ENCODE measurements at places on chromosomes 1 and 21.

DNA sequence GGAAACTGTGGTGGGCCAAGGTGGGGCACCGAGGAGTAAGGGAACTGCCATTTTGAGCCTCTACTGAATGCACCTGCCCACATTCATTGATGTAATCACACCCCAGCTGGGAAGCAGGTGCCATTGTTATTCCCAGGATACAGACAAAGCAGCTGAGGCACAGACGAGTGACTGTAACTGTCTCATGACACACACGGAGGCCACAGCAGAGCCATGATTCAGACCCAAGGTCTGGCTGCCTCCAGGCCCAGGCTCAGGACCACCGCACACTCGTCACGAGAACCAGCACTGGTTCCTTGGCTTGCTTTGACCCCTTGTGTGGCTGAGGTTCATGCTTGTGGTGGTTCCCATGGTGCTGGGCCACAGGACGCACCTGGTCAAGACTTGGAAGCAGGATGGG, 45.6 kb upstream of the CLIC4 start:
- no peak for DNase-seq

DNA sequence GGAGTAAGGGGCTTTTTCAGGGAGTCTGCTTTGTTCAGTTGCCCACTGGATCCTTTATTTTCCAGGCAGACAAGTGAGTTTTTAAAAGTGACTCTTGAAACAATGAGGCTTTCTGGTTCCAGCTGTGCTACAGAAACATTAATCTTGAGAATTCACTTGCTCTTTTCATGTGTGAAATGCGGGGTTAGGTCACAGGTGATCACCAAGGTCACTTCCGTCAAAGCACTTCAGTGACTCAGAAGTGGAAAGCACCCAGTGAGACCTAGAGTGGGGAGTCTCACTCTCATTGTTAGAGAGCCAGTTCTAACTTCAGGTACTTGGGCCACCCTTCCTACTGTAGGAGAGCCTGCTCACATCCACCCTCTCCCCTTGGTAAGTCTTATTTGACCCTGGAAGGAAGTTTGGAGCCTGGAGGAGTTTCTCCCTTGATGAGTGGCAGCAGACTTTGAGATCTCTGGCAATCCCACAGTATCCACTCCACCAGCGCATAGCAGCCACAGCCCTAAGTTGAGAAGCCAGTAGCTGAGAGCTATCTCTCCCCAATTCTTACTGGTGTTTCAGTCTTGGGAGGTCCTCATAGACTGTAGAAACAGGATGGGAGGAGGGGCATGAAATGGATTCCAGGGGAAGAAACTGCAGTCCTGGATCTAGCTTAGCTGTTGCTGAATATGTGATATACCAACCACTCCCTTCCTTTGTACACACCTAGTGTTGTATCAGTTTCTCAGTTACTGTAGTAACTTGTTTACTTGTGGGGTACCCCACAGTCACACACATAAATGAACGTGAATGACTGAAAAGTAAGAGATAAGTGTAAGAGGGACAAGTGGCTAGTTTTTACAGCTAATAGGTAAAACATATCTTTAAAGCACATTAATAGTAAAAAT, 3.1 kb downstream of the TACSTD2 start:
- no peak for DNase-seq

- DNase-seq = no peak
These were observed 205.9 kb downstream of the DSCAM start for GRCh38 chr21:40641042-40641441.

GRCh38 chr1:204962742-204963632, 80.0 kb upstream of the CNTN2 start:
- DNase-seq = no peak

DNA sequence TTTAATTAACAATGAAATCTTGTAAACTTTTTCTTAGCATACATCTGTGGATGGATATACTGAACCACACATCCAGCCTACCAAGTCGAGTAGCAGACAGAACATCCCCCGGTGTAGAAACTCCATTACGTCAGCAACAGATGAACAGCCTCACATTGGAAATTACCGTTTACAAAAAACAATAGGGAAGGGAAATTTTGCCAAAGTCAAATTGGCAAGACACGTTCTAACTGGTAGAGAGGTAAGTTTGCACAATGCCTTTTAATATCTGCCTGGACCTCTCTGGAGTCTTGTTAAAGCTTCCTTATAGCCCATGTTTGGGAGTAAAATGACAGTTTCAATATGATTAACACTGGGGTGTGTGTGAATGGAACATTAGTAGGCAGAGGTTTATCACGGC, 51.4 kb downstream of the MARK1 start:
- DNase-seq = no peak

GRCh38 chr1:165915480-165915879, 88.1 kb downstream of the UCK2 start:
- no peak for DNase-seq

- DNase-seq = no peak
These were observed 110.9 kb downstream of the ESRRG start for GRCh38 chr1:216612291-216612690.

DNA sequence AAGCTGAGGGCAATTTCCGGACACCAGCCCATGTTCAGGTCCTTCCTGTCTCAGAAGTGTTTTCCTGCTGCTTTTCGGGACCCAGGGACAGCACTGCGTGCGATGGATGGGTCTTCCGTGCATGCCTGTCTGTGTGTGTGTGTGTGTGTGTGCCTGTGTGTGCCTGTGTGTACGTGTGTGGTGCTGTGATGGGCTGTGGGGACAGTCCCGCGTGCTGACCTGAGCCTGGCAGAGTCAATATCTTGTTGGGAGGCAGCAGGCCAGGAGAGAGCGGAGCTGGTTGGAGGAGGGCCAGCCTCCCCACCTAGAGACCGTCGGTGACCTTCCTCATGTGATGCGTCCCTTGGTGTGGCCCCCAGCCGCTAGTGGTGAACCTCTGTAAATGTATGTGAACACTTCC, 13.7 kb downstream of the SKI start:
- no peak for DNase-seq

- no peak for DNase-seq
These were observed 38.3 kb downstream of the IL6R start for GRCh38 chr1:154443274-154444013.

DNA sequence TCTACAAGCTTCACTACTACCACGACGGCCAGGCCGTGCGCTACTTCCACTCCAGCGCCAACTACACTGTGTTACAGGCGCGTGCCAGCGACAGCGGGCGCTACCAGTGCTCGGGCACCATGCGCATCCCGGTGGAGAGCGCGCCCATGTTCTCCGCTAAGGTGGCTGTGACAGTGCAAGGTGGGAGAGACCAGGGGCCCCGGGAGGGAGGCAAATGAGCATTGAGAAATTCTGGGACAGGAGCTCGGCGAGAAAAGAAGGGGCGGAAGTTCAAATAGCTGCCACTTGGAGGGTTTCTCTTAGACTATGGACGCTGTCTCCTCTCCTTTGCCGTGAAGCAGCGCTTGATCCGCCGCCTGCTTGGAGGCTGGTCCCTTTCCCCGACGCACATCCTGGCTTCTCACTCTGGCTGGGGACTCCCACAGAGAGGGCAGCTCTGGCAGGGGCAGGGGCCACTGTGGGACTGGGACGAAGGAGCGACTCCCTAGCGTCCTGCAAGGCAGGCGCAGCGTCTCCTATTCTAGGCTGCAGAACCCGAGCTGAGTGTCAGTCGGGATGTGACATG, 4.6 kb downstream of the FCRLB start:
- DNase-seq = no peak

DNA sequence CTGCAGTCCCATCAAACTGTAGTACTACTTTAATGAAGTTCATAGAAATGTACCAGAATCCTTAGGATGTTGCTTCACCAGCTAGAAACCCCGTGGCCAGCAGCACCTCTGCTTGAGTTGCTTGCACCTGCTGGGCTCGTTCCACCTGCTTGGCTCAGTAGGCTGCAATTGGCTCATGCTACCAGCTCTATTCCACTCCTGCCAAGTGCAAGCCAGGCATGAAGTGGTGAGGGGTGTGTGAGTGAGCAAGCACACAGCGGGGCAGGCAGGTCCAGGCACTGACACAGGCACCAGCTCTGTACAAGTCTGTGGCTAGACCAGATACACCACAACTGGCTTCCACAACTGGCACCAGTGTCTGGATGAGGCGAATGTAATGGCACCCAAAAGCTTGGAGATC, 209.9 kb downstream of the AMY1C start:
- DNase-seq = no peak

- no peak for DNase-seq
These were observed 119.6 kb downstream of the IER5 start for GRCh38 chr1:181208083-181208482.

DNA sequence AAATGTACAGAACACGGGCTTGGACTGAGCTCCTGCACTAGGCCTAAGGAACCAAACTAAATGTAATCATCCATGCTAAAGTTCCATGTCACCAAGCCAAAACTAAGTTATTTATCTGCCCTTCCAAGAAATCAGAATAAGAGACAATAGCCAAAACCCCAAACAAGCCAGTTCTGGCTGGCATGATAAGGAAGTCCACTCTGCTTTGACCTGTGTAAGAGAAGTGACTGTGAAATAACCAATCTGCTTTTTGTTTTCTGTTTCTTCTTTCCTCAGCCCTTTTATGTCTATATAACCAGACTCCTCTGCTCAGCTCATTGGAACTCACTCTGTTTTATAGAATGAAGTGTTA, 15.1 kb downstream of the PLPPR5 start:
- no peak for DNase-seq

DNA sequence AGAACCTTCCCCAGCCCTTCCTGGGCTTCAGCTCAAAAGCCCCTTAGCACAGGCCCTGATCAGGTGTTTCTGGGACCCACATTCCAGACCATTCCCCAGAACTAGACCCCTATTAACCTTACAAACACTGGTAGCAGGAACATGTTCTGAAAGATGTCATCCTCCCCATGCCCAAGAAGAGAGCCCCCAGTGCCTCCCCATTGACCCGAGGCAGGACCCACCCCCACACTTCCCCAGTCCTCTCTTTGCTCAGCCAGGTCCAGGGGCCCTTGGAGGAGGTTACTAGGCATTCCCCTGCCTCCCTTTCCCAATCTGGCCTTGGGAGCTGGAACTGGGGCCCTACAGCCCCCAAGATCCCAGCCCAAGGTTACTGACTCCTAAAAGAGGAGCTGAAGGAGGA, 38.9 kb upstream of the HMGB4 start:
- DNase-seq = no peak

GRCh38 chr1:172043900-172044299, 202.6 kb downstream of the DNM3 start:
- no peak for DNase-seq

DNA sequence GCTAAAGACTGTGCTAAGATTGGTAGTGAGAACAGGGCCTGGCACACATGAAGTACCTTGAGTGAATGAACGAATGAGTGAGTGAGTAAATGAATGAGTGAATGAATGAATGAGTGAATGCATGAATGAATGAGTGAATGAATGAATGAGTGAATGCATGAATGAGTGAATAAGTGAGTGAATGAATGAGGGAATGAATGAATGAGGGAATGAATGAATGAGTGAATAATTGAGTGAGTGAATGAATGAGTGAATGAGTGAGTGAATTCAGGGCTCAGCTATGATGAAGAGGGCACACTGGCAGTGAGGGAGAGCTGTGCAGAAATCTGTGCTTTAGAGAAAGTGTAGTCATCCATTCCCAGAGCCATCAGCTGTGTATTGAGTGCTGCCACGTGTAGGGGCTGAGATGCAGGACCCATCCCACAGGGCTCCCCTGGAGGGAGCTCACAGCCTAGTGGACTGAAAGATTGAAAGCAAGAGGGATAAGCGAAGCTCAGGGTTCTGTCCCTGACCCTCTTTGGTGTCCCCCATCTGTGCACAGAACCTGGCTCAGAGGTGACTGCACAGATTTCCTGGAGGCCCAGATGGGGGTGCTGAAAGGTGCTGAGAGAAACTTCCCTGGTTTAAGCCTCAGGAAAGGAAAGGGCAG, 217.9 kb upstream of the VAMP3 start:
- no peak for DNase-seq

- no peak for DNase-seq
These were observed 5.6 kb upstream of the LRRC3 start for GRCh38 chr21:44449473-44450363.

DNA sequence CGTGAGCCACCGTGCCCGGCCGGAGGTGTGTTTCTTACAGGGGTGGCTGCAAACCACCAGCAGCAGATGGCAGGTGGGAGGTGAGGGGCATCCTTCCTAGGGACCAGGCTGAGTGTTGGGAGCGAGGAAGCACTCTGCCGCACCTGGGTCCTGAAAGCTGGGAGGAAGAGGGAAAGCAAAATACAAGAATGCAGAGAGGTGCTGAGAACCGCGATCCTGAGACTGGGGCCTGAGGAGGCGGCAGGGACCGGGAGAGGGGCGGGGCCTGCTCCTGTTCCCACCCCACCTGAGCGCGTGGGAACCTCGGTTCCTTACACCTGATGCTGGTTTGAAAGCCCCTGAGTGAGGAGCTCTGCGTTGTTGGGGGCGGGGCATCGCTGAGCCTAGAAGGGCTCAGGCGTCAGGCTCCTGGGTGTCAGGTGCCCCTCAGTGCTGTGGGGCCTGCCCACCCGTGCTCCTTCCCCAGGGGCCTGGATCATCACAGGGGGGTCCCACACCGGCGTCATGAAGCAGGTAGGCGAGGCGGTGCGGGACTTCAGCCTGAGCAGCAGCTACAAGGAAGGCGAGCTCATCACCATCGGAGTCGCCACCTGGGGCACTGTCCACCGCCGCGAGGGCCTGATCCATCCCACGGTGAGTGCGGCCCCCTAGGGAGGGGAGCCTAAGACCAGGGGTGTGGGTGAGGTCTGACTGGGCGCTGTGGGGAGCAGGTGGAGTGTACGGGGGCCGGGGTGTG, 15.5 kb downstream of the TRPM2 start:
- no peak for DNase-seq

- DNase-seq = no peak
These were observed 12.8 kb upstream of the RGS16 start for GRCh38 chr1:182617014-182617429.

DNA sequence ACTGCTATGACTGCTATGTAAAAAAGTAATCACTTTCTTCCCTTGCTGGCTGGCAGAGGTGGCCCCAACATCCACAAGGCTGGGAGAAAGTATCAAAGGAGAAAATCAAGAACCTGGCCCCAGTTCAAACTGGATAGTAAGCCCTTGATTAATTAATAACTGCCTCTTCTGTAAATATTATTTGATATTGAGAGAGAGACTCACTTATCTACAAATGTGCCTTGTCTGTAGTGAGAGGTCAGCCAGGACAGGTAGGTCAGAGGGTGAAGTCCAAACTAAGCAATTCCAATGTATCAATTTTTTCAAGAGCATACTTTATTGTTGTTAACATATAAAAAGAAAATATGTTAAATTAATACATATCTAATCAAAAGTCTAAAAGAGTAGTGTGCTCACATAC, 23.8 kb upstream of the TARBP1 start:
- no peak for DNase-seq

DNA sequence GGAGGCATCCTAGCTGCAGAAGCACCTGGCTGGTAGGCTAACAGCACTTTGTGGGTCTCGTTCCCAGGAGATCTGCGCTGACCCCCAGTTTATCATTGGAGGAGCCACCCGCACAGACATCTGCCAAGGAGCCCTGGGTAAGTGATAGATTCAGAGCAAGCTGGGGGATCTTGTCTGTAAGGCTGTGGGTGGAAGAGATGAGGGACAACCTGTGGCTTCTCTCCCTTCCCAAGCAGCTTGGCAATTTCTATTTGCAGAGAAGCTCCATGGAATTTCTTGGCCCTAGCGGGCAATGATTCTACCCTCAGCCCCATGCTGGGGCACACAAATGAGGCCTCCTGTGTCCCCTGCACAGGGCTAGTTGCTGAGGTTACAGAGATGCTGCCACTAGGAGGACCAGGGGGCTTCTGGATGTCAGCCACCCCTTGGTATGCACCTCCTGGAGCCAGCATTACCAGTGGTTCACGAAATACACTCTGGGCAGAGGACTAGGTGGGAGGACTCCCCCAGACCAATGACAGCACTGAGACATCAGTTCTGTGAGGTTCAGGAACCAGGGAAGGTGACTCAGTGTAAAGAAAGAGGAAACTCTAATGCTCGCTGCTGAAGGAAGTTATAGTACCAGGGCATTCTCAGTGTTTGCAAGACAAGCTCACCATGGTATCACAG, 5.5 kb downstream of the CAPN2 start:
- no peak for DNase-seq
